ENCODE measurements at places on chromosomes 5 and 9.
A peak's percentile ranks its signal among the peaks of the same experiment; 100 is the strongest.

DNA sequence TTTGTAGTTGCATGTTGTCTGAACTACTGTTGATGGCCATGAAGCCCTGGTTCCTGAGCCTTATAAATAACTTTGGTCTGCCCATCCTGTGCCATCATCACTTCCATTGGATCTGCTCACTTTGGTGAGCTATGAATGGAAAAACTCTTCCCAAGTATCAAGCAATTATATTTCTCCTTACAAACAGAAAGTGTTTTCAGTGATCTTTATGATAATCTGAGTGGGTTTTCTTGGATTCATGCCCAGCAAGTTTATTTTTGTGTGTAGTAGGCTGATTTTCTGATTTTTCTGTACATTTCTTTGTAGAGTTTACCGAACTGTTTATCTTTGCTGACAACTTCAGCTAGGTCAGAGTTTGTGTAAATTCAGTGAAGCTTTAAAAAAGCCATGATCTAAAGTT, 31.0 kb downstream of the CAMK4 start:
- no peak for DNase-seq

- peak; percentile 25 for DNase-seq
These were observed 197.7 kb downstream of the PLK2 start for GRCh38 chr5:58262226-58262625.

DNA sequence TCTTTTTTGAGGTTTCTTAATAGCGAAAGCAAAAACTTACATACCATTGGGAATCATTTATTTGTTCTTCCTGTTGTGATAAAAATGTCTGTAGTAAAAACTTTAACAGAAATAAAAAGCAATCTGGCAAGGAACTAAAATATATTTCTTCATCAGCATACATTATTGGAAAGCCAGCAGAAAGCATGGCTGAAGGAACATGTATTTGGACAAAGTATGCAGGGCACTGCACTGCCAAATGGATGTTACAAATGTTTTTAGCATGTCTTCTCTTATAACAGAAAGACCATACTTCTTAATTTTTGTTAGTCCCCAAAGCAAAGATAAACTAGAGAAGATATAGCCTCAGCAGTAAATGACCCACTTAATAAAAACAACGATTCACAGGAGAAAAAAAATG, 80.5 kb downstream of the SMIM15 start:
- no peak for DNase-seq

DNA sequence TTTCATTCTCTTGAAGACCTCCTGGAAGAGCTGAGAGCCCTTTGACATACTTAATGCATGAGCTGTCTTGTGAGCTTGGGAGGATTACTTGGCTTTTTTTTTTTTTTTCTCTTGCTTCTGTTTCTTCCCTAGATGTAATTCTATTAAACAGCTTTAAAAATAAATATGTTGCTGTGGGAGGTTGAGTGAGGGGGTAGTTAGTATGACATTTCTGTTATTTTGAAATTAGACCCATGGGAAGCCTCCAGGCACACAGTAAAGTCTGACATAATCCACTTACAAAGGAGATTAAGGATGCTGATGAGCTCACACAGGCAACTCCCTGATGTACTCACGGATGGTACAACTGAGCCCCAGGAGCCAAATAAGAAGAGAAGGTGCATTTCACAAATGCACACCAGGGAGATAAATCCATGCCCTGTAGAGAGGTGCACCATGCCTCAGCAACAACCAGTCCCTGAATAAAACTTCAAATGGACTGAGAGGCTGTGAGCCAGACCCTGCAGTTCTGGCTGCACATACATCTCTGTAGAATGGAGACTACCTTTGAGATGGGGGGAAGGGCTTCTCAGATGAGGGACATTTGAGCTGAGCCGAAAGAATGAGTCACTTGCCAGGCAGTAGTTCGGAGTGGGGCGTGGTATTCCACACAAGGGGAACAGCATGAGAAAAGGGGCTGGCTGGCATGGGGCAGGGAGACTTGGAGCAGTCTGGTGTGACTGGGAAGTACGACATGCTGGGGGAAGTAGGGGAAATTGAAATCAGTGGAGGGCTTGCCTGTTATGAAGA, 68.7 kb downstream of the ACTL7B start:
- peak; percentile 80 for DNase-seq

GRCh38 chr9:37398464-37399025, 24.0 kb upstream of the GRHPR start:
- DNase-seq = no peak

DNA sequence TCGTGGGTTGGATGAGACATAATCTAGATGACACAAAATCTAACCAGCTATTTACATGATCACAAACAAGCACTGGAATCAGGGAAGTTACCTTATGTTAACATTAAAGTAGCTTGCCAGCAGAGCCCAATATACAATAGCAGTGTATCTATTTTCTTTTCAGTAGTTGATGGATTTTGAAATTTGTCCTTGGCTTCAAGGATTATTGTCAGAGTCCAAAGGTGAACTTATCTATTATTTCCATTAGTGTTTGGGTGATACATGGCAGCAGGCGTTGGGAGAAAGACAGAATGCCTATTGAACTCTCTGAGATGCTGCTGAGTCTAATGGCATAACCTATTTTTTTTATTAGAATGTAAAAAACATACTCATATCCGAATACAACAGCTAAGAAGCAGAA, 223.2 kb upstream of the ACTBL2 start:
- DNase-seq = no peak

- DNase-seq = peak; percentile 99
These were observed 29.7 kb downstream of the ZNF462 start for GRCh38 chr9:106892632-106893031.

DNA sequence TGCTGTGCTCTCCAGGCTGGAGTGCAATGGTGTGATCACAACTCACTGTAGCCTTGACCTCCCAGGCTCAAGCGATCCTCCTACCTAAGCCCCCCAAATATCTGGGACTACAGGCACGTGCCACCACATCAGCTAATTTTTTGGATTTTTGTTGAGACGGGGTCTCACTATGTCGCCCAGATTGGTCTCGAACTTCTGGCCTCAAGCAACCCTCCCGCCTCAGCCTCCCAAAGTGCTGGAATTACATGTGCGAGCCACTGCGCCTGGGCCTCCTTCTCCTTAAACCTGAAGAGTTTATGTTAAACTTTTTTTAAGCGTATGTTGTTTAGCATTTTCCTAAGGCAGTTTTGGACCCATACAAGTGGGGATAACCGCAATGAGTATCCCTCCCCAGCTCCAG, 30.8 kb upstream of the SUSD3 start:
- no peak for DNase-seq

GRCh38 chr5:107572715-107573368, 97.9 kb downstream of the EFNA5 start:
- DNase-seq = no peak

- DNase-seq = no peak
These were observed 155.8 kb downstream of the PBX3 start for GRCh38 chr9:125902831-125903512.

GRCh38 chr5:60929024-60929423, 15.8 kb downstream of the ERCC8 start:
- no peak for DNase-seq
